ENCODE measurements at places on chromosomes 2 and 18.
A peak's percentile ranks its signal among the peaks of the same experiment; 100 is the strongest.

GRCh38 chr18:35905436-35905835 lies 67.0 kb upstream of the RMP24 start:
- DNase-seq = no peak

GRCh38 chr2:25400169-25400568 lies 58.4 kb upstream of the DNMT3A start:
- DNase-seq = no peak

DNA sequence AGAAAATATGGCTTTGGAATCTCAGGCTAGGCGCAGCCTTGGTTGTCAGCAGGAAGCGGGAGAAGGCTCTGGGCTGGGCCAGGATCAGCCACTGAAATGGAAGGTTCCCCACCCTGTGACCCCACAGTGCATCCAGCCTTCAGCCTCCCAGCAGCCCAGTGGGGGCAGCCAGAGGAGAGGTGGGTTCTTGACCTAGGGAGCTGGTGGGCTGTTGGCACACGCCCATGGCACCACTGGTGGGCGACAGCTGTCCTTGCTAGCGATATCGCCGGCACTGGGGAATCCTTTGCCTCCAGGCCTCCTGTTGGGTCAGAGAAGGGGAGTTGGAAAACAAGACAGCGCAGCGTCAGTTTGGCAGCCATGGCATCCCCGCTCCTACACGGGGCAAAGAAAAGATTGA lies 92.4 kb downstream of the KLHL29 start:
- DNase-seq = no peak

DNA sequence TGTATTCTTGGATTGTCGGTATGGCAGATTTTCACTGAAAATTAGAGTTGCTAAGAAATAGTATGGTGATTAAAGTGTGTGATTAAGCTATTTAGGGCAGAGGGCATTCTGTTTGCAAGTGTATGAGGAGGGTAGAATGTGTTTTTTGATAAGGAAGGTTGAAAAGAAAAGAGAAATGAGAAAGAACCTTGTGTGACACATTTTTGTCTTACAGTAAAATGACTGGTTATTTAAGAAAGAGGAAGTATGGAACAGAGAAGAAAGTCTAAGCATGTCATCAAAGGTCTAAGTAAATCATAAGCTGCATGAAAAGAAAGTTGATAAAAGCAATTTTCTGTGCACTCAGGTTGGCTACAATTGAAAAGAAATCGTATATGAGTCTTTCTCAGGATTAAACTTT lies 5.2 kb upstream of the RSAD2 start:
- no peak for DNase-seq

DNA sequence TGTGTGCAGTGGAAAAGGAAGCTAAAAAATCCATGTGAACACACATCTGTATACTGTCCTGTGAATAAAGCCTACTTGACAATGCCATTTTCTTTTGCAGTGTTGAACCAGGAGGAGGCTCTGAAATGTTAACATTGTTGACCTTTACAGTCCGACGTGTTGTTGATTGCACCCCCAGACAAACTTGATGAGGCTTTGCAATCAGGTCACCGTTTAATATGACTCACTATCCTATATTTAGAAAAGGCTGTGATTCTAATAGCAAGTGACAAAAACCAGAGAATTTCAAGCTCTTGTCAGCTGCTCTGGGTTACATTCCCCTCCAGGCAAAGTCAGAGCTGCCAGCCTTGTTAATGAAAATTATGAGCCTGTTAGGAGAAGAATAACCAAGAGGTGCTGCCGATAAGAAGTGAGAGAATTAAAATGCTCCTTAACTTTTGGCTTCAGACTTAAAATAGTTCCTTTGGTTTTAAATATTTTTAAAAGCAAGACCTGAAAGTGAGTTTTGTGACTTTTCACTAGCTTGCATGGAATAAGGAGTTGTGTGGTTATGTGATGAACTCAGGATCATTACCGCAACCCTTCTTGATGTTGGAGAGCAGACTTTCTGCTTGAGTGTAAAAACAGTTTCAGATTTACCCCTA lies 162.1 kb downstream of the QPCT start:
- no peak for DNase-seq

- no peak for DNase-seq
These were observed 23.9 kb downstream of the DCC start for GRCh38 chr18:52363861-52364260.

DNA sequence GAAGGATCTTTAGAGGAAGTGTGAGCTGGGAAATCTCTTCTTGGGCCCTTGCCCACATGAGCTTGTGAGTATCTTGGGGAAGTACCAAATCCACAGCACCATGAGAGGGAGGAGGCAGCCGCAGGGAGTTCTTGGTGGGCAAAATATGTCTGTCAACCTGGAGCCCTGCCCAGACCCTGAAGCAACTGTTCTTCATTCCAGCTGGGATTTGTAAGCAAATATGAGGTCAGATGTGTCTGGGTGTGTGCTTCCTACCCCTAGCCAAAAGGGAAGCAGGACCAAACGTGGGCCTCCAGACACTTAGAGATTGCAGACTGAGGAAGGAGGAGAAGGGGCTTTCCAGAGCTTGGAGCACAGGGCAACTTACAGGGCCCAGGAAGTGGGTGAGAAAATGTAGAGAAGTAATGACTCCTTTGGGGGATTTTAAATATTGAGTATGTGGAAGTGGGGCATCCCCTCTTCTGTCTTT lies 41.9 kb downstream of the TMEM247 start:
- no peak for DNase-seq

GRCh38 chr18:34038086-34038485 lies 186.6 kb downstream of the NOL4 start:
- no peak for DNase-seq

DNA sequence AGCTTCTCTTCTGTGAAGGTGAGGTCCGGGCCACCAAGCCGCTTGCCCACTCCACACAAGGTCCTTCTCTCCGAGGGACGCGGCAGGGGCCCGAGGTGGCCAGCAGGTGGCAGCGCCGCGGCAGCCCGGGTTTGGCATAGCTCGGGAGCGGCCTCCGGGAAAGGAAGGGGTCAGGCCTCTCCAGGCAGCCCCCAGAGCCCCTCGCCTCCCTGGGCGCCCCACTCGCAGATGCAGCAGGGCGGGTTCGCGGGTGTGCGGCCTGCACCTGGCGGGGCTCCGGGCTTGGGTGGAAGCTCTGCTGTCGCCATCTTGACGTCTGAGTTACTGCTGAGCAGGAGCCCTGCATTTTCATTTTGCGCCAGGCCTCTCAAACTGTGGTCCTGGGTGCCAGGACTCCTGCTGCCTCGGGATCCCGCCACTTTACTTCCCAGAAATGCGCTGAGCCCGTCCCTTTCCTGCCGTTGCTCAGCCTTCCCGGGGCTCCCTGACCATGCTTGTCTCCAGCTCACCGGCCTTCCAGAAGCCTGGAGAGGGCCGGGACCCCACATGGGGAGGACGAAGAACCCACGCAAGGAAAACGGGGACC lies 18.6 kb upstream of the NCL start:
- DNase-seq = peak; percentile 78

DNA sequence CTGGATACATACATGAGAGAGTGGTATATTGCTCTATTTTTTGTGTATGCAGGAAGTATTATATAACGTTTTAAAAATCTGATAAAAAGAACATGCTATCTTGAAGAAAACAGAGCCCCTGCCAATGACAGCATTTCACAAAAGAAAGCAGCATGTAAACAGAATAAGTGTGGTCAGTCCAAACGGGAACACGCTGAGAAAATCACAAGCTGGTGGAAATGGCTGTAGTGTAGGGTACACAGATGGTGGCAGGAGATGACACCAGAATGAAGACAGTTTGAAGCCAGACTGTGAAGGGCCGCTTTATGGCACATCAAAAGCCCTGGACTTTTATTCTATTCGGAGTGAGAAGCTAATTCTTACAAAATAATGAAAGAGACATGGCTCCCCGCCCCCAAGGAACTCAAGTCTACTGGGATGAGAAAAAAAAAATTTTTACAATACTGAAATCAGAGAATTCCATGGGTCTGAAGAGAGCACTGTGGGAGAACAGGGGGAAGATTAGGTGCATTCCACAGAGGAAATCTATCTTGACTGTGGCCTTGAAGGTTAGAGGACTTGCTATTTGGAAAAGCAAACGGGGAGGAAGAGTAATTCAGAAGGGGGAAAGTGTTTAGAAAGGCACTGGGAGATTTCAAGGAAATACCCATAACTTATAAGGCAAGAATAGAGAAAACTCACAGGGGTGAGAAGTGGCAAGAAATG lies 217.7 kb upstream of the SMAD7 start:
- no peak for DNase-seq

DNA sequence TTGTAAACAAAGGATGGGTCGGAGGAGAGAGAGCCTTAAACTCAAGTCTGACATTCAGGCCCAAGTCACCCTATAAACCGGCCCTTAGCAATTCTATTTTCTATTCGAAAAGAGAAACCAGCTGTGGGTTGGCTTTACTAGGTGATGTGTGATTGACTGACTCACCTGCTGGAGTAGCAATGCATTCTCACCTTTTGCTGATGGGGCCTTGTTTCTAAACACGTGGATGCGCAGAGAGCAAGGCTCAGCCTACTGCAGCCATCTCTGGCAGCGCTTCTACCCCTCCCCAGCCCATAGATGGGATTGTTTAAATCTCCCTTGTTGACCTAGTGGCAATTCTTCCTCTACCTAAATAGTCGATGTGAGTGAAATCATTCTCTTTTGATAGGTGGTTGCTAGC lies 138.5 kb downstream of the MEIS1 start:
- DNase-seq = no peak

DNA sequence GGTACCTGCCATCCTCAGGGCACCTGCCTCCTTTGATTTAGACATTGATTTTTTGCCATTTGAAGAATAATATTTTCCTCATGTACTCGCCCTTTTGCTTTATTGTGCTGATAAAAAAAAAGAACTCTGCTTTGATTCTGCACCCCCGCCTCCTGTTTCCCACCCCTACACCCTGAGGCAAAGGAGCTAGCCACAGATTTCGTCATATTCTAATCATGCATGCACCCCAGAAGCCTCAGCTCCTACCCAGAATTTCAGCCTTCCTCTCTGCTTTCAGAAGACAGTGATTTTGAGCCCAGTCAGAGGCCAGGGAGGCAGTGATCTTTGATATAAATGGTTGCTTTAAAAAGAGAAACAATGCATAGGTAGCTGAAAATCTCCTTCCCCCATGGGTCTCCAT lies 329.0 kb downstream of the PTPRM start:
- DNase-seq = no peak

DNA sequence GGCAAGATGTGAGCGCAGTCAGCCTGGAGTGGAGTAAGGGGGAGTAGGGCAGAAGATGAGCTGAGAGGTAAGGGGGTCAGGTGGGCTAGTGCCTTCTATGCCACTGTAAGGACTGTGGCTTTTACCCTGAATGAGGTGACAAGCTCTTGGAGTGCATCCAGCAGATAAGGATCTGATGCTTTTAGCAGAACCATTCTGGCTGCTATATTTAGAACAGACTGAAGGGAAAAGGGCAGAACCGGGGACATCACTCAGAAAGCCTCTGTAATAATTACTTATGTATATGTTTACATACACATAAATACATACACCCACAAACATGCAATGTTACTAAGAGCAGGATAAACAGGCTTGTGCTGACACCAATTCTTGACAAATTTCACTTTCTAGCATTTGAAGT lies 124.8 kb downstream of the DTNB start:
- no peak for DNase-seq

DNA sequence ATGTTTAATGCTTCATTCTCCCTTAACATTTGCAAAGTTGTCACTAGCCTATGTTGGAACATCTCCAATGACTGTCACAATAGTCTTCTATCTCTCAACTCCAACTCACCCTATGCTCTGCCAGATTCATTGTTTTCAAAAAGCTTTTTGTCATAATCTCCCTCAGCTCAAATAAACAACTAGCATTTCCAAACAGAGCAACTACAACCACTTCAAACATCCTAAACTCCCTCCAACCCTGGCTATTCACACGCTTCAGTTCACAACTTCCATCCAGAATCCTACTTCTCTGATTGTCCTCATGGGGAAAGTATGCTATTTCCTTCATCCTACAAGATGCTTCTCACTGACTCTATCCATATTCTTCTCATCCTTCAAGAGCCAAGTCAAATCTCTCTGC lies 139.2 kb upstream of the VRK2 start:
- no peak for DNase-seq

GRCh38 chr2:159996792-159997546 lies 65.4 kb downstream of the PLA2R1 start:
- DNase-seq = no peak

DNA sequence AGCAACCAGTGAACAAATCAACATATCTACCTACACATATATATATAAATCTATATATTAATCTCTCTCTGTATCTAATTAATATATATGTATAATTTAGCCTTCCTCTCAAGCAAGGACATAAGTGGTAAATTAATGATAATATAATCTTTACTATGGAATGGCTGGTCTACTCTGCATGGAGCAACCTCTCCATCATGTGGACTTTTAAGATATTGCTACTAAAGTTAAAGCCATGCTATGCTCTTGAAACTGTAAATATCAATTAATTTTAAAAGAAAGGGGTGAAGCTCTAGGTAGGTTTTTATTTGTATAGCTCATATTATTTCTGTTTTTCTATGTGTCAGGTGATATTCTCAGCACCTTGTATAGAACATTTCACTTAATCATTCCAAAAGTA lies 147.0 kb downstream of the PPP1R1C start:
- DNase-seq = no peak

GRCh38 chr2:28046921-28047320 lies 156.4 kb downstream of the BABAM2 start:
- DNase-seq = no peak

DNA sequence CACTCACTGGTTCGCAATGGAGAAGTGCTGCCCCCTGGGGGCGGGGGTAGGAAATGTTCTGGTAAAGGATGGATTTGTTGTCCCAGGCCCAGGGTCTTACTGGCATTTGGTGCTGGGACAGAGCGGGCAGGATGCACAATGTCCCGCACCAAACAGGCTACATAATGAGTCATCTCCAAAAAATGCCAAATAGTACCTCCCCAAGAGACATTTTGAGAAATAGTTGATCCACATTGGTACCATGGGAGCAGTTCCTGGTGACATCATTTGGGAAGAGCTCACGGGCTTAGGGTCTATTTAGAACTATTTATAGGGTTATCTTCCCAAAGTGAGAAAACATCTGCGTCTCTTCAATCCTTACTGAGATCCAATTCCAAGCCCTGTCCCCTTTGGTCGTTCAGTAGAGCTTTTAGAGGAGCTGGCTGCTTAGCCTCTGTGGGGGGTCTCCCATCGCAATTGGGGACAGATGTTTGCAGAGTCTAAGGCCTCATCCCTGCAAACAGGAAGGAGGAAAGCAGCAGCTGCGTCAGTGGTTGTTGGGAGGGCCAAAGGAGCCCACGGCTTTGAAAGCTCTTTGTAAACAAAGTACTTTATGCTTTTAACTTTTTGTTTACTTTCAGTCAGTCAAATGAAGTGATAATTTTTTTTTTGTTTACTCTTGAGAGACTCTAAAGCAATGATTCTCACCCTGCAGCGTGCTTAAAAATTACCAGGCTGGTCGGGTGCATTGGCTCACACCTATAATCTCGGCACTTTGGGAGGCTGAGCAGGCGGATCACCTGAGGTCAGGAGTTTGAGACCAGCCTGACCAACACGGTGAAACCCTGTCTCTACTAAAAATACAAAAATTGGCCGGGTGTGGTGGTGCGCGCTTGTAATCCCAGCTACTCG lies 49.3 kb downstream of the GREB1 start:
- peak; percentile 32 for DNase-seq

GRCh38 chr2:23249348-23249747 lies 135.6 kb upstream of the KLHL29 start:
- DNase-seq = no peak
